ENCODE measurements at places on chromosomes 4 and X. TPM values are rescaled to one million over a fixed set of nuclear protein-coding genes. Genes with fewer than 3 reads are reported as not detected.

The SOWAHB gene
- not detected for total RNA-seq

The INTU gene
- total RNA-seq = 5.7 TPM

The PNMA6E gene
- total RNA-seq = not detected

The PCYT1B gene
- 9.4 TPM for total RNA-seq

The XAGE2 gene
- total RNA-seq = not detected

The CAPN6 gene
- not detected for total RNA-seq

The BTK gene
- 3.6 TPM for total RNA-seq

The TLR1 gene
- total RNA-seq = 7.1 TPM

The SRPX2 gene
- 5.7 TPM for total RNA-seq

DNA sequence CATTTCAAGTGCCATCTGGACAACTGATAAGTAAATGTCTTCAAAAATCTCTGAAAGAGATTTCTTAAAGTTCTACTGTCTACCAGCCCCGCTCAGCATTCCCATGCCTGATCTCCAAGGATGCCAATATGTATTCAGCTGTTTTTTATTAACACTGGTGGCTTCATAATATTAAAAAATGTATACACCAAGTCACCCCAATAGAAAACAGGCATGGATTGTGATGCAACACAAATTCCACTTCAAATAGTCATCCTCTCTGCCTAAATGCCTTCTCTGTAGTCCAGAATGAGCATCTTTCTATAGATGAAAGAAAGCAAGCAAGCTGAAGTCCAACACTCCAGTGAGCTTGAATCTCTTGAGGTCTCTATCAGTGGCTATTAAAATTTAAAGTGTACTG is 152.2 kb upstream of the PPARGC1A start:
- DNase-seq = no peak

DNA sequence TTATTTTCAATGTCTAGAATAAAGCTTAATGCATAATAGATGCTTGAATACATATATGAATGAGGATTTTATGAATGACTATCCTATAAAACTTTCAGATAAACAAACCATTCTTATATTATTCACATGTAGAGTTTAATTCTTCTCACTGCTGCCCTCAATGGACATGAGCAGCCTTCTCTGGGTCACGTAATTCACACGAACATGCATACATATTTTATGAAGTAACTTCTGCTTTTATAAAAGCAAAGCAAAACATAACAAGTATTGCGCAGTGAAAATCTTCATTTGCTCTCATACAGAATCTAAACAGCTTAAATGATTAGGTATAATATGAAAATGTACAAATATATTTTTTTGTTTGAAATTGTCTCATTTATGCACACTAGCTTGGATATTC is 116.7 kb downstream of the TMA16 start:
- no peak for DNase-seq

DNA sequence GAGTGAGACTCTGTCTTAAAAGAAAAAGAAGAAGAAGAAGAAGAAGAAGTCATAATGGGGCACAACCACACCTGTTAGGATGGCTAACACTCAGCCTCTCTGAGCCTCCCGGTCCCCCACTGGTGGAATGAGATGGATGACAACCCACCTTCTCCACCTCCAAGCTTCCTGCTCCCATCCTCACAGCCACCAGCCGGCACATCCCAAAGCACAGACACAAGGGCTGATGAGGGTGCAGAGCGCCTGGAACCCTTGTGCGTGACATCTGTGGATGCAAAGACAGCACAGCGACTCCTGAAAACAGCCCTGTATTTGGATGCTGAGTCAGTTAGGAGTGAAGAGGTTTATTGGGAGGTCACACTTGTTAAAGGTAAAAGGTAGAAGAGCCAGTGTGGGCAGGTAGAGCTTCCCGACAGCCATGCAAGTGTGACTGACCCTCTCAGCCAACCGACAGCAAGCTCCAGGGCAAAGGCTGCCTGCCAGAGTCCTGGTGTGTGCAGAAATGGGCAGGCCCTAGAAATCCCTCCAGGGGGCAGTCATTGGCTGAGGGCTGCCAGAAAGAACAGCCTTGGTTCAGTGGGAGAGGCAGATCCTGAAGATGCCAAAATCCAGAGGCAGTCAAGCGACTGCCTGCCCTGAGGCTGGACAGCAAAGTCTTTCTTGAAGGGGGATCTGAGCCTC is 26.6 kb upstream of the MAN2B2 start:
- DNase-seq = no peak

- DNase-seq = no peak
These were observed 105.6 kb upstream of the PGRMC2 start for GRCh38 chr4:128393101-128393704.

- no peak for DNase-seq
These were observed 77.5 kb downstream of the IL15 start for GRCh38 chr4:141713771-141714445.

GRCh38 chr4:1412376-1413203 is 6.3 kb upstream of the NKX1-1 start:
- DNase-seq = no peak

- DNase-seq = no peak
These were observed 712 bp downstream of the PNPLA4 start for GRCh38 chrX:7926501-7926900.

DNA sequence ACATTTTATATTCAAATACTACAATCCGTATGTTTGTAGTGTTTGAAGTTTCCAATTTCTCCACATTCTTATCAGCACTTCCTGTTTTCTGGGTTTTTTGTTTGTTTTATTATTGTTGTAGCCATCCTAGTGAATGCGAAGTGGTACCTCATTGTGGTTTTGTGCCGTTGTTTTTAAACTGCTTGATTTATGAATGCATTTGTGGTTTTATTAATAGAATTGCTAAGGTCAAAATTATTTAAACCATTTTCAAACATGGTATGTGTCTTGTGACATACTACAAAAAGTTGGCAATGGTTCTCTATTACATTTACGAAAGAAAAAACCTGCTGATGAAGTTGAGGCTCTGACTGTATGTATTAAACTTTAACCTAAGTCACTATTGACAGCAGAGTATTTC is 780.0 kb upstream of the MAGEB2 start:
- no peak for DNase-seq

DNA sequence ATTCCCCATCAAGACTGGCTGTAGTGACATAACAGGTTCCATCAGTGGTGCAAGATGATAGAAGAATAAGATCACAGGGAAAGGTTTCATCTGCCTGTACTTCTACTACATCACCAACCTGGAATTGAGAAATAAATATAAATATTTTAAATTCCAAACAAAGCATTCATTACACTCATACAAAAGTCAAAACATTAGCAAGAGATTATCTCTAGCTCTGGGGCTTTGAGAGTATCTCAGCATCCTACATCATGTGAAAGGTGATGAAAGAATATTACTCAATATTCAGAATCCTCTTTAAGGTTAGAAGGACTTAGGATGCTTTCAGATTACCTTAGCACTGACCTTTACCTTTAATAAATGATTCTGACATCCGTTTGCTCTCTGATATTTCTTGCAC is 96.5 kb upstream of the MCF2 start:
- DNase-seq = no peak

DNA sequence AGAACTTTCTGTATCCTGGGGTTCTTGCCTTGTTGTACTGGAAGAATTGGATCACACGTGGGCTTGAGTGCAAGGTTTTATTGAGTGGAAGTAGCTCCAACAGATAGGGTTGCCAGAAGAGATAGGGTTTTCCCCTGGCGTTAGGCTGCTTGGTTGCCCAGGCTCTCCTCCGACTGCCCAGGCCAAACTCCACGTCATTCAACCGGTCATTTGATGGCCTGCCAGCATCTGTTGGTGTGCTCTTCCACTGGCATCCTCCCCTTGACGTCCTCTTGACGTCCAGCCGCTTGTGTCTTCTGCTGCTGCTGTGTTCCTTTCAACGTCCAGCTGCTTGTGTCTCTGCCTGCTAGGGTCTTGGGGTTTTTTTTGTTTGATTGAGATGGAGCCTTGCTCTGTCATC is 340.3 kb upstream of the ZCCHC13 start:
- DNase-seq = peak; percentile 71

DNA sequence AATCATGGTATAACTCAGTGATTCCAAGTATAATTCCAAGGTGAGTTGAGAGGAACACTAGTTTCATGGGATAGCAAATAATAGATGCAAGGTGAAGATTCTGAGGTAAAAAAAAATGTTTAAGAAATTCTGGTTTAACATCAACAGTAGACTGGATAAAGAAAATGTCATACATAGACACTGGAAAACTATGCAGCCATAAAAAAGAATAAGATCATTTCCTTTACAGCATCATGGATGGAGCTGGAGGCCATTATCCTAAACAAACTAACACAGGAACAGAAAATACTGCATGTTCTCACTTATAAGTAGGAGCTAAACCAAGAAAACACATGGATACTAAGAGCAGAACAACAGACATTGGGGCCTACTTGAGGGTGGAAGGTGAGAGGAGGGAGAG is 54.6 kb upstream of the LEF1 start:
- no peak for DNase-seq

All from right cardiac atrium (tissue), 5 donors.